ENCODE measurements at places on chromosomes 7 and 10.
A peak's percentile ranks its signal among the peaks of the same experiment; 100 is the strongest.

- no peak overlapping the region for H3K27ac ChIP-seq
- no peak overlapping the region for H3K4me3 ChIP-seq
- H3K4me1 ChIP-seq: no peaks in the 10 kb centered on the region
Measured at GRCh38 chr7:44914992-44915607, 29.8 kb upstream of the PURB start.

DNA sequence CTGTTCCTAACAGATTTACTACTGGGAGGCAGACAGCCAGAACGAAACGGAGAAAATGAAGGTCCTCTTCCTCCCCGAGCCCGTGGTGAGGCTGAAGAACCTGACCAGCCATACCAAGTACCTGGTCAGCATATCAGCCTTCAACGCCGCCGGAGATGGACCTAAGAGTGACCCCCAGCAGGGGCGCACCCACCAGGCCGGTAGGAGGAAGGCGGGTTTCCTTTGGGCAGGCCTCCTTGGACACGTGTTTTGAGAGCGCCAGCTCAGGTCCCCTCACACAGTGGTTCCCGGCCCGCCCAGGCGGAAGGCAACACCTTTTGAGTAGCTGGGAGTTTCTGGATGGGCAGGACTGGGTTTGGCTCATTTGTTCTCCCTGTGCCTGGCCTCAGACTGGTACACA, 474.0 kb upstream of the FOXK1 start:
- no peaks in the 10 kb centered on the region for H3K27me3 ChIP-seq
- H3K4me3 ChIP-seq: no peak overlapping the region
- H3K27ac ChIP-seq: no peak overlapping the region
- no peak for DNase-seq
- H3K36me3 ChIP-seq: no peaks in the 10 kb centered on the region

DNA sequence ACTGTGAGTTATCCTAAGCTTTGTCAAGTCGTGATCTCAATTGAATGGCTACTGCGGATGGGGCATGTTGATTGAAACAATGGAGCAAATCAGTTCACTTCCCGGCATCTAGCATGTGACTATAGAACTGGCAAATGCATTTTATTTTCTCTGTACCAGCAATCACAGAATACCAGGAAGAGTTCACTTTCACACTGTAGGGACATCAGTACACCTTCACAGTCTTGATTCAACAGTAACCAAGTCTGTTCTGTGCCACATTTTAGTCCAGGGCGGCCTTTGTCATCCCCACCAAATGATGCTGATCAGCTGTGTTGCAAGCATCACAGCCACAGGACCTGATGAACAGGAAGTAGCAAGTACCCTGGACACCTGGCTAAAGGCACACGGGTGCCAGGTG, 32.1 kb upstream of the JAKMIP3 start:
- H3K27ac ChIP-seq: no peak overlapping the region
- DNase-seq: no peak
- no peak overlapping the region for H3K4me3 ChIP-seq
- H3K36me3 ChIP-seq: no peaks in the 10 kb centered on the region
- H3K27me3 ChIP-seq: peaks cover 62% of the 10 kb centered on the region
- no peaks in the 10 kb centered on the region for H3K4me1 ChIP-seq

DNA sequence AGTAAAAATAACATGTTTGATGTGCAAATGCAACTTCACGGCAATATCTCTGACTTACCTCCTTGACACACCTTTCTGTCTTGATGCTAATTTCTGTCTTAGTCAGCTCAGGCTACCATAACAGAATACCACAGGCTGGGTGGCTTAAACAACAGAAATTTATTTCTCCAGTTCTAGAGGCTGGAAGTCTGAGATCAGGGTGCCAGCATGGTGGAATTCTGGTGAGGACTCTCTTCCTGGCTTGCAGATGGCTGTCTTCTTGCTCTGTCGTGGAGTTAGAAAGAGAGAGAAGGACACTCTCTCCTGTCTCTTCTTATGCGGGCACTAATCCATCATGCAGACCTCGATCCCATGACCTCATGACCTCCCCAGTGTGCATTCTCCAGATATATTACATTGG, 134.9 kb downstream of the VTI1A start:
- H3K36me3 ChIP-seq: no peaks in the 10 kb centered on the region
- no peak overlapping the region for H3K4me3 ChIP-seq
- H3K4me1 ChIP-seq: peaks cover 38% of the 10 kb centered on the region
- DNase-seq: no peak

DNA sequence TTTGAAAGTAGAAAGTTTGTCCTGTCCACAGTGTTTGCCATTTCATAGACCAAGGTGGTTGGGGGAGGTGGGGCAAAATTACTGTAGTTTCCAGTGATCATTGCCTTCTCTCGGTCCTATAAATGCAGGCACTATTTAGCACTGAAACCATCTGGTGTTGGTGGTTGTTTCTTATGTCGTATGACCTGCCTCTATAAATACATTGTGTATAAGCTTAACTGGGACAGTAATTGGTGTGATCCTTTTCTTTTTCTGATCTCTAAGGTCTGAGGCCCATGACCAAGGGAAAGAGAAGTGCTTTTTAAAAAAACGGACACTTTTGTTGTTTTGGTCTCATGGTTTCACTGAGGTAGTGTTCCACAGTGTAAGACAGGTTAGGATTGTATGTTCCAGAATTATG, 63.1 kb downstream of the AUTS2 start:
- no peak overlapping the region for H3K27ac ChIP-seq
- H3K27me3 ChIP-seq: no peaks in the 10 kb centered on the region
- H3K4me1 ChIP-seq: peaks cover 8% of the 10 kb centered on the region
- no peak overlapping the region for H3K4me3 ChIP-seq
- no peak for DNase-seq

- peak; percentile 95 for DNase-seq
- peaks cover 27% of the 10 kb centered on the region for H3K36me3 ChIP-seq
- H3K4me1 ChIP-seq: peaks cover 9% of the 10 kb centered on the region
- peak within 1 kb of the TSS; percentile 85 for H3K27ac ChIP-seq
- peak within 1 kb of the TSS; percentile 96 for H3K4me3 ChIP-seq
Measured at GRCh38 chr10:42782446-42783180, at the start of gene BMS1. BMS1 (plus strand) TSS chr10:42782795; CDS start chr10:42784395, 1,600 bp downstream.

GRCh38 chr7:37448011-37448635, 541 bp downstream of the ELMO1 start:
- H3K4me3 ChIP-seq: peak overlapping the region; percentile 59
- DNase-seq: peak; percentile 3
- no peaks in the 10 kb centered on the region for H3K36me3 ChIP-seq
- no peaks in the 10 kb centered on the region for H3K4me1 ChIP-seq
- H3K27me3 ChIP-seq: peaks cover 20% of the 10 kb centered on the region
- no peak overlapping the region for H3K27ac ChIP-seq

- H3K4me3 ChIP-seq: no peak overlapping the region
- H3K4me1 ChIP-seq: no peaks in the 10 kb centered on the region
- H3K27ac ChIP-seq: no peak overlapping the region
- H3K27me3 ChIP-seq: no peaks in the 10 kb centered on the region
- no peaks in the 10 kb centered on the region for H3K36me3 ChIP-seq
- no peak for DNase-seq
Measured at GRCh38 chr10:123471811-123472210, 194.3 kb upstream of the GPR26 start.

DNA sequence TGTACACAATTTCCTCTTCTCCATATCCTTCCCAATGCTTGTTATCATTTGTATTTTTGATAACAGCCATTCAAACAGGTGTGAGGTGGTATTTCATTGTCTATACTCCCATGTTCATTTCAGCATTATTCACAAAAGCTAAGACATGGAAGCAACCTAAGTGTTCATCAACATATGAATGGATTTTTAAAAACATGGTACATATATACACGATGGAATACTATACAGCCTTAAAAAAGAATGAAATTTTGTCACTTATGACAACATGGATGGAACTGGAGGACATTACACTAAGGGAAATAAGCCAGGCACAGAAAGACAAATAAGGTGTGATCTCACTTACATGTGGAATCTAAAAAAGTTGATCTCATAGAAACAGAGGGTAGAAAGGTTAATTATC, 109.3 kb downstream of the SEMA3C start:
- DNase-seq: no peak
- no peaks in the 10 kb centered on the region for H3K27me3 ChIP-seq
- H3K27ac ChIP-seq: peak overlapping the region; percentile 67
- H3K4me3 ChIP-seq: no peak overlapping the region
- H3K4me1 ChIP-seq: peaks cover 30% of the 10 kb centered on the region

- no peak overlapping the region for H3K4me3 ChIP-seq
- H3K36me3 ChIP-seq: no peaks in the 10 kb centered on the region
- H3K27ac ChIP-seq: no peak overlapping the region
- DNase-seq: peak; percentile 64
Measured at GRCh38 chr10:29377333-29377961, 88.6 kb downstream of the LYZL1 start.

GRCh38 chr7:157037028-157037427, 26.6 kb upstream of the MNX1 start:
- no peaks in the 10 kb centered on the region for H3K36me3 ChIP-seq
- DNase-seq: no peak
- peaks cover 15% of the 10 kb centered on the region for H3K27me3 ChIP-seq
- H3K4me1 ChIP-seq: no peaks in the 10 kb centered on the region
- H3K27ac ChIP-seq: no peak overlapping the region

DNA sequence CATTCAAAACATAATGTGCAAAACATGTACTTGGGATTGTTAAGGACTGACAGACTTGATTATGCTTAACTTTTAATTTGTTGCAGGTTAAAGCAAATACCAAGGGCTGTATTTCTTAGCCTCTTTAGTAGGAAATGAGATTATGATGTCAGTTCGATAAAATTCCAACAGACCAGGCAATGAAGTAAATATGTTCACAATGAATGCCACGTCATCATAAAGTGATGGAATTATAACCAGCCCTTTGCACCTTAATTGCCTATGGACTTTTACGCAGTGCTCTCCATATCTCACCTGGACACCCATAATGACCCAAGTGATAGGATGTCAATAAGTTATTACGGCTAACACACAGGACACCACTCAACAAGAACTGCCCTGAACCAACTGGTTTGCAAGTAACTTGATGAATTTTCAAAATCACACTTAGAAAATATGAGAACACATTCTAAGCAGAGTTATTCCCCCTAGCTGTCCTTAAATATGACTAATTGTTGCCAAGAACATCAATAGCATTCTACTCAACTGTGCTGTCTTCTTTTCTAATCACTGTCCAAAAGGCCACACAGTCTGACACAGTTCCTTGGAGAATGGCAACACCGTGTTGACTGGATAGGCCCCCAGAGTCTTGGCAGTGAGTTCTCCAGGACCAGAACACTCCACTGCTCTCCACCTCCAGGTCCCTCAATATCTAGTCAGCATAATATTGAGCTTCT, 115.0 kb downstream of the CHCHD3 start:
- peak; percentile 10 for DNase-seq
- no peaks in the 10 kb centered on the region for H3K36me3 ChIP-seq
- H3K4me3 ChIP-seq: no peak overlapping the region
- H3K27me3 ChIP-seq: no peaks in the 10 kb centered on the region
- H3K4me1 ChIP-seq: no peaks in the 10 kb centered on the region
- H3K27ac ChIP-seq: no peak overlapping the region

DNA sequence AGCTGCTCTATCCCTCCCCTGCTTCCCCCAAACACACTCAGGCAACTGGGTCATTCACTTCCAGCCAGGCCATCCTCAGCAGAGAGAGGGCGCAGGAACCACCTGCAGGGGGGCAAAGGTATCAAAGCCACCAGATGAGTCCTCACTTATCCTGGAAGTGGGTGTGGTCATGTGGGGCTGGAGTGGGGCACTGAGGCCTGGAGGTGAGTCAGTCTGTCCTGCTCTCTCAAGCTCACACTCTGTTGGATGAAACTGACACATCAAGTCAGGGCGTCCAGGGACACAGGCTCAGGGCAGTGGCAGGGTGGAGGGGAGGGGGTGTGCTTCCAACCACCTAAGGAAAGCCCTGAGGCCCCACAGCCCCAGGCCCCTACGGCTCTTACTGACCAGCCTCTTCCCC, 8.0 kb upstream of the ELFN1 start:
- no peak overlapping the region for H3K4me3 ChIP-seq
- H3K27me3 ChIP-seq: no peaks in the 10 kb centered on the region
- no peaks in the 10 kb centered on the region for H3K36me3 ChIP-seq
- DNase-seq: no peak
- peaks cover 9% of the 10 kb centered on the region for H3K4me1 ChIP-seq

GRCh38 chr7:51261950-51262795, 54.4 kb downstream of the COBL start:
- H3K27me3 ChIP-seq: no peaks in the 10 kb centered on the region
- H3K4me3 ChIP-seq: no peak overlapping the region
- H3K36me3 ChIP-seq: no peaks in the 10 kb centered on the region
- DNase-seq: no peak
- no peak overlapping the region for H3K27ac ChIP-seq

DNA sequence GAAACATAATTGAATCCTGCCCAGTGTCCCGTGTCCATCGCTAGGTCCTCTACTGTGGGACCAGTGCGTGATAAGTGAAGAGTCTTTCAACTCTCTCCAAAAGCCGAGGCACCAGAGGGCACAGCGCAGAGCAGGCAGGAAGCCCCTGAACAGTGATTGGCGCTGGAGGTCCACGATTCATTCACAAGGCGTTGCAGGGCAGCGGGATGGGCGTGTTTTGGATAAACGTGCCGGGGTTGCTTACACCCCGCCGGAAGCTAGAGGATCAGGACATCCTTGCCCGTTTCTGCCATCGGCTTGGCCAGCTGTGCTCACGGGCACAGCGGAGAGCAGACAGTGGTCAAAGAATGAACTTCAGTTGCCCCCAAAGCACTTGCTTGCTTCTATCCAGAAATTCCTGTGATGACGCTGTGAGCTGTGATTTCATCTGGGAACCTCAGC, 86.0 kb upstream of the PFKP start:
- no peaks in the 10 kb centered on the region for H3K36me3 ChIP-seq
- H3K27ac ChIP-seq: peak overlapping the region; percentile 55
- H3K4me3 ChIP-seq: no peak overlapping the region
- no peaks in the 10 kb centered on the region for H3K27me3 ChIP-seq
- peaks cover 38% of the 10 kb centered on the region for H3K4me1 ChIP-seq
- DNase-seq: no peak

GRCh38 chr10:77160679-77161078, 476.9 kb downstream of the KCNMA1 start:
- H3K27ac ChIP-seq: peak overlapping the region; percentile 61
- DNase-seq: peak; percentile 97

- H3K36me3 ChIP-seq: no peaks in the 10 kb centered on the region
- no peaks in the 10 kb centered on the region for H3K4me1 ChIP-seq
- peak; percentile 21 for DNase-seq
- H3K27ac ChIP-seq: no peak overlapping the region
- H3K27me3 ChIP-seq: no peaks in the 10 kb centered on the region
- no peak overlapping the region for H3K4me3 ChIP-seq
Measured at GRCh38 chr7:46202379-46202778, 281.3 kb upstream of the IGFBP3 start.

GRCh38 chr7:52473756-52474155, 561.7 kb upstream of the POM121L12 start:
- H3K36me3 ChIP-seq: no peaks in the 10 kb centered on the region
- no peak overlapping the region for H3K4me3 ChIP-seq
- H3K27me3 ChIP-seq: no peaks in the 10 kb centered on the region
- no peaks in the 10 kb centered on the region for H3K4me1 ChIP-seq
